Testis (tissue), 5 donors: ENCODE measurements at places on chromosomes 3 and 15. TPM values are rescaled to one million over a fixed set of nuclear protein-coding genes. Genes with fewer than 3 reads are reported as not detected.

The ALPK3 gene
- polyA plus RNA-seq: 3.0 TPM

The DCLK3 gene
- polyA plus RNA-seq: 8.1 TPM

The HTD2 gene
- 16.4 TPM for polyA plus RNA-seq

The GOLGA6B gene
- 8.6 TPM for polyA plus RNA-seq

The CYP8B1 gene
- not detected for polyA plus RNA-seq

The DUOXA2 gene
- 0.36 TPM for polyA plus RNA-seq

The GMNC gene
- 8.2 TPM for polyA plus RNA-seq

The TEX55 gene
- polyA plus RNA-seq: 176 TPM

The SNX22 gene
- polyA plus RNA-seq: 1.9 TPM

The SENP8 gene
- polyA plus RNA-seq: 22.7 TPM

The ZNF445 gene
- 8.5 TPM for polyA plus RNA-seq

The CLDN1 gene
- 37.1 TPM for polyA plus RNA-seq

The RBPMS2 gene
- polyA plus RNA-seq: 9.7 TPM
